ENCODE measurements at places on chromosomes 11 and 22.

- no peak for DNase-seq
These were observed 118.0 kb downstream of the RASSF10 start for GRCh38 chr11:13127161-13127560.

GRCh38 chr11:128039140-128040021 lies 548.0 kb downstream of the ETS1 start:
- peak; percentile 57 for DNase-seq

- peak; percentile 67 for DNase-seq
These were observed 15.0 kb upstream of the SLC39A13 start for GRCh38 chr11:47393163-47394049.

GRCh38 chr22:30697975-30698374 lies 3.3 kb downstream of the OSBP2 start:
- DNase-seq, result no peak

DNA sequence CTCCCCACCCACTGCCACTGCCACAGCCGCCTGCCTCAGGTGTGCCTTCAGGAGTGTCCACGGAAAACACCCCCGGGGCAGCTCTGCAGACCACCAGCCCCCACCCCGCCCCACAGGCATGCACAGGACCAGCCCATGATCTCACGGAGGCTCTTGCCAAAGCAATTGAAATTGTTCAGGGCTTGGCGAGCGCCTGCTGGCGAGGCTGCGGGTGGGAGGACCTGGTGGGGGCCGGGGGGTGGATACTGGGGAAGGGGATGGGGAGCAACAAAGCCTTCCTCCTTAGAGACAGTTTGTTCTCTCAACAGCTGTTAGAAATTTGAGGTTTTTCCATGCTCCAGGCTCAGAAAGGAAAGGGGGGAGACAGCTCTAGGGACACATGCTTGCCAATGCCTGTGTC lies 274.7 kb downstream of the MN1 start:
- no peak for DNase-seq

- DNase-seq, result no peak
These were observed 23.5 kb downstream of the RDX start for GRCh38 chr11:110272919-110273318.

DNA sequence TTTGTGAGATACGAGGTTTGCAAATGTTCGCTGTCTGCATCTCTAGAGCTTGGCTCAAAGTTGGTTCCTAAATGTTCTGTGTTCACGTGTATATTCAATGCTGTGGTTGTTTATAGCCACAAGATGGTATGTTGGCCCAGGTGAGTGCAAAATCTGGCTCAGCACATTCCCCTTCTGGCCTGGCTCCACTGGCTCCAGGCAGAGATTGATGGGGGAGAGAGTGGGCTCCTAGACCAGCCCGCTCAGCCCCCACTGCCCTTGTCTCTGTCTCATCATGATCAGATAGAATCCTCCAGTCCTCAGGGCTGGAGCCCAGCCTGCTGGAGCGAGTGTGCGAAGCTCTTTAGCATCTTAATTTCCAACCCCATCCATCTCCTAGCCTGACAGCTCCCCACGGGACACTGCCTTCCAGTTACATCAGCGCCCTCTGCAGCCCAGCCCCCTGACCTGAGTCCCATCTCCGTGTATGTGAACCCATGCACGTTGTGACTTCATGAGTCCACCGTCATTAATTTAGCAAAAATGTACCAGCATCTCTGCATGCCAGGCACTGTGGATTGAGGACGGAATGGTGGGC lies 2.0 kb downstream of the P2RX3 start:
- DNase-seq, result no peak

- DNase-seq, result no peak
These were observed 6.7 kb downstream of the ZBTB44 start for GRCh38 chr11:130308059-130308458.

GRCh38 chr11:75223954-75224643 lies 16.5 kb upstream of the TPBGL start:
- DNase-seq, result no peak

DNA sequence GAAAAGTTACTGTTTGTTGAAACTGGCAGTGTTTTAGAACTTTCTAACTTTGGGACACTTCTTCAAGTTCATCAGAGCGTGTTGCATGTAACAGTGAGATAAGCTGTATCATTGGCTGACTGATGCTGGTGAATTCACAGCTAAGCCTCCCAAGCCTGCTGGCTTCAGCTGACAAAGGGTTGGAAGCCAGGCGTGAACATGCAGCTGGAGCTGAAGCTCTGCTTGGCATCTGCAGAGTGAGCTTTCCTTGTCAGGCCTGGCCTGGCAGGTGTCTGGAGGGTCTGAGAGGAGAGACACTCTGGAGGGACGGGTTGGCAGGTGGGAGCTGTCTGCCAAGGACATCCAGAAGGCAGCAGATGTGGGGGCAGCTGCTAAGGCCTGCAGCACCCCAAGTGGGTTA lies 1.5 kb downstream of the AMPD3 start:
- DNase-seq, result no peak

- DNase-seq, result no peak
These were observed 16.1 kb upstream of the RPS3 start for GRCh38 chr11:75383246-75383645.

DNA sequence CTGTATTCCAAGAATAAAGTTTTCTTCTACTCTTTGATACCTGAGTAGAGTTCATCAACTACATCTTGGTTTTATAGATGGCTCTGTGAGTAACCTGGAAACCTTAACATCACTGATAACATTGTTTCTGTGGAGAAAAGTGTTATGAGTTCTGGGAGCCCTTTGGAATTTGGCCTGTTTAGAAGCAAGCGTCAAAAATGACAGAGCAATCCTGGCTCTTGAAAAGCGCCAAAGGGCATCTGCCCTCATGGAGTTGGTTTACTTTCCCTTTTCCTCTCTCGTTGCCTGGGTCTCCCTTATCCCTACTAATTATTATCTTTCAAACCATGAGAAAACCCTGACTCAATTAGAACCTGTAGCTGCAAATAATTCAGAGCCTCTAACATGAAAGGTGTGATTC lies 140.1 kb downstream of the DBX1 start:
- no peak for DNase-seq

- no peak for DNase-seq
These were observed 47.3 kb downstream of the NEU3 start for GRCh38 chr11:75035911-75036565.

DNA sequence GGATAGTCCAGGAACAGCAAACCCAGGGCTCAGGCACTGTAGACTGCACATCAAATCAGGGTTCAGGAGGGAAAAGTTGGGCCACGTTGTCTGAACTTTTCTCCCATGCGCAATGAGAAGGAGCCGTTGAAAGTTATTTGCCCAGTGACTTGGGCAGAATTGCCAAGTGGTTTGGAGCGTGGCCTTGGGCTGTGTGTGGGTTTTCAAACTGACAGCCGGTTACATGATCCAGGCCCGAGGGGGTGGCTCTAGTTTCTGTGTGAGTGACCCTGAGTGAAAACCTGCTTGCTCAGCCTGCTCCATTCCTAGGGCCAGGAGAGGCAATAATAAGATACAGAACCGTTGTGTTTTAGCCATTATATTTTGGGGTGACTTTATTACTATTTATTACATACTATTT lies 20.3 kb downstream of the MB start:
- peak; percentile 86 for DNase-seq

DNA sequence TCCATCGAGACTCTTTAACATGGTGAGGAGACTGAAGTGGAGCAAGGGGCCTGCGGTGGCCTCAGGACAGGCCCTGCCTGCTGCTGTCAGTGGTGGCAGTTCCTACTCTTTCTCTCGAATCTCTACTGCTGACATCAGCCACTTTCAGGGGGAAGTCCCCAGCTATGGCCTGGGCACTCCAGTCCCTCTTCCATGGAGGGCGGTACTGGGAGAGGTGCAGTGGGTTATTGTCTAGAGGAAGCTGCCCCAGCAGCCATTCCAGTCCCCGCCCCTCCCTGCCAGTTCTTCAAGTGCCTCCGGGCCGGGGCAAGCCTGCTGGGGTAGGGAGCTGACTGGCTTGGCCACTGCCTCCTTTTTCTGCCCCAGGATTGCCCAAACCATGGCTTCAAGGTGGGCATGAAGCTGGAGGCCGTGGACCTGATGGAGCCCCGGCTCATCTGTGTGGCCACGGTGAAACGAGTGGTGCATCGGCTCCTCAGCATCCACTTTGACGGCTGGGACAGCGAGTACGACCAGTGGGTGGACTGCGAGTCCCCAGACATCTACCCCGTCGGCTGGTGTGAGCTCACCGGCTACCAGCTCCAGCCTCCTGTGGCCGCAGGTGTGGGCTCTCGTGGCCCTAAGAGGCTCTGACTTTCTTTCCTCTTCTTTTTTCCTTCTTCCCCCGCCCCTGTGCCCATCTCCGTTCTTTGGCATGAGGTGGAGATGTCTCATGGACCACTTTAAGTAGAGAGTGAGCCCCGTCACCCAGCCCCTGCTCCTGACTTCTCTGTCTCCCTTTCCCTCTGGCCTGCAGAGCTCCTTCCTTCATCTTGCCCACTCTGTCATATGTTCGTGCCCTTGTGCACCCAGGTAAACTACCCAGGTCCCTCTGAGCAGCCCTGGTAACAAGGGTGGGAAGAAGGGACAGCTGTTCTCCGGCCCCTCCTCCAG lies 13.7 kb downstream of the CHADL start:
- peak; percentile 63 for DNase-seq

- DNase-seq, result no peak
These were observed 24.1 kb downstream of the KCNE3 start for GRCh38 chr11:74443071-74443864.

- peak; percentile 58 for DNase-seq
These were observed 114.9 kb upstream of the E2F8 start for GRCh38 chr11:19355601-19356000.

DNA sequence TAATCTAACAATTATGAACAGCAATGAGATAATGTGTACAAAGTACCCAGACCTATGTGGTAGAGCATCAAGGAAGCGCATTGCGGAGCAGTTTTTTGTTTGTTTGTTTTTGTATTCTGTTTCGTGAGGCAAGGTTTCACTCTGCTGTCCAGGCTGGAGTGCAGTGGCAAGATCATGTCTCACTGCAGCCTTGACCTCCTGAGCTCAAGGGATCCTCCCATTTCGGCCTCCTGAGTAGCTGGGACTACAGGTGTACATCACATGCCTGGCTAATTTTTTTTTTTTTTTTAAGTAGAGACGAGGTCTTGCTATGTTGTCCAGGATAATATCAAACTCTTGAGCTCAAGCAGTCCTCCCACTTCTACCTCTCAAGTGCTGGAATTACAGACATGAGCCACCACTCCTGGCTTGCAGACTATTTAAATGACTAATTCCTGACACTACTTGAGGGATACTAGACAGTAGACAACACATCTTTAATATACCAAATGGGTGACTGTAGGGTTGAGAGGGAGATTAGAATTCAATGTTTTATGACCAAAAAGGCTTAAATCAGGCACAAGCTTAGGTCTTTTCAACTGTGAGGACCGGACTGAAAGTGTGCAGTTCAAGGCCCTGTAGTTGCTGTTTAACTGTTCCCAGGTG lies 12.7 kb downstream of the OR51B4 start:
- no peak for DNase-seq

- no peak for DNase-seq
These were observed 227.5 kb upstream of the ZC3H12C start for GRCh38 chr11:109865548-109866186.

DNA sequence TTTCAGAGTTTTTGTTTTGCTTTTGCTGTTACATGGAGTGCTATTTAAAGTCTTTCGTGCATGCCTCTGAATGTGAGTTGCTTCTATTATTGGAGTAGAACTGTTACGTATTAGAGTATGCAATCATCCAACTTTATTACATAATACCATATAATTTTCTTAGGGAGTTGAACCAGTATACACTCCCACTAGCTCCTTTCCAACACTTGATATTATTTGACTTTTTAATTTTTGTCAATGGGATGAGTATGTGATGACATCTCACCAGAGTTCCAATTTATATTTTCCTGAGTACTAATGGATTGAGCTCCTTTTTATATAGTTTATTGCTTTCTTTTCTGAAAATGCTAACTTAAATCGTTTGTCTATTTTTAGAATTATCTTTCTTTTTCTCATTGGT lies 90.9 kb downstream of the GRAMD1B start:
- no peak for DNase-seq

DNA sequence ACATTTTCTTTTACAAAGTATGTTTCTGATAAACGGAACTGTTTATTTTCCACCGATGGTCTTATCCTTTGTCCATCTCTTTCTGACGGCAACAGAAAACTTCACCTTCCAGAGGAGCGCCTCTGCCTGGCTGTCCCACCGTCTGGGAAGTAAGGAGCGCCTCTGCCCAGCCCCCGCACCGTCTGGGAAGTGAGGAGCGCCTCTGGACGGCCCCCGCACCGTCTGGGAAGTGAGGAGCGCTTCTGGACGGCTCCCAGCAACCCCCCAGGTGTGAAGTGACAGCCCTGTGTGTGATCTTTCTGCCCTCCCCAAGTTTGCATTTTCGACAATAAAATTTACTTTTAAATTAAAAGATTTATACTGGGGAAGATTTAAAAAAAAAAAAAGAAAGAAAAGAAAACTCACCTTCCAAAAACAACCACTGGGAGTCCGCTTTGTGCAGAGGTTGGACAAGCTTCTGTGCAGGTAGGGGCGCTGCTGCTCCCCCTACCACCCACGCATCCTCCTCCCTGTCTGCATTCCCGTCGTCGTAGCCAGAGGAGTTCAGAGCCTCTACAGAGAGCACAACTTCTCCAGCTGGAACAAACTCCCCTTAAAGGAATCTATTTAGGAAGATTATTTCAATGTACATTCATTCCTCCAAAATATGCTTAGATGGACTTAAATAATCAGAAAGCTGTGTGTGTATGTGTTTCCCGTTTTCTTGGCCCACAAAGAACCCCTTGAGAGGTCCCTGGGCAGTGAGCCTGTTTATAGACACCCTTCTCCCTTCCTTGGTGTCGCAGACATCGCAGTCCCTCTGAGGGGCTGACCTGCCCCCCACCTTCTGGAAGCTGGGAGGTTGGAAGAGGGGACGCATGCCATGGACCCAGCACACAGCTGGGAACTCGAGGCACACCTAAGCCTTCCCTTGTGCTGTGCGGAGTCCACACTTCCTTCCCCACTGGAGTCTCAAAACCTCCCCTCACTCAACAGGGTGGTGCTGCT lies 849 bp upstream of the APOBEC3B start:
- DNase-seq, result no peak

- DNase-seq, result peak; percentile 37
These were observed 7.1 kb downstream of the MUC2 start for GRCh38 chr11:1081601-1082311.

- DNase-seq, result no peak
These were observed 14.8 kb upstream of the RAC2 start for GRCh38 chr22:37258753-37259401.

DNA sequence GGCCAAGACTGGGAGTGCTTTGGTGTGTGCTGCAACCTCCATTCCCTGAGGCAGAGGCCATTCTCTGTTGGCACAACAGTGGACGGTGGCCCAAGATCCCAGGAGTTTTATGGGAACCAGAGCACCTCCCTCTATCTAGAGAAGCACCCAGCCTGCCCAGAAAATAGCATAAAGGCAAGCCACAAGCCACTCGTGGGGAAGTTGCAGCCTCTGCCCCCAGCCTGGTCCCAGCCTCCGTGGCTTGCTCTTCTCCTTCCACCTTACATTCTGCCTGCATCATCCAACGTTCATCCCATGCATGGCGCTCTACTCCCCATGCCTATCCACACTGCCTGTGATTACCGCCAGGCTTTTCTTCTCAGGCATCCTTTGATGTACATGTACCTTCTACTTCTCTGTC lies 15.8 kb downstream of the IL17RA start:
- DNase-seq, result no peak

Measured in Right ventricle myocardium superior (tissue), 1 donor.